ENCODE measurements at places on chromosomes 2 and 18. TPM values are rescaled to one million over a fixed set of nuclear protein-coding genes. Genes with fewer than 3 reads are reported as not detected.

GRCh38 chr2:151972241-151973012 is 126.4 kb downstream of the CACNB4 start:
- H3K4me3 ChIP-seq: no peak overlapping the region
- no peaks in the 10 kb centered on the region for H3K4me1 ChIP-seq
- no peak for DNase-seq

DAPL1 gene
- total RNA-seq: not detected

OR6B2 gene
- not detected for total RNA-seq

- no peaks in the 10 kb centered on the region for H3K4me1 ChIP-seq
- no peak overlapping the region for H3K27ac ChIP-seq
- no peak for DNase-seq
- no peaks in the 10 kb centered on the region for H3K36me3 ChIP-seq
- H3K27me3 ChIP-seq: no peaks in the 10 kb centered on the region
- H3K4me3 ChIP-seq: no peak overlapping the region
Observed at GRCh38 chr18:56702946-56703345, 51.8 kb downstream of the WDR7 start.

SYT4 gene
- 0.53 TPM for total RNA-seq

DNA sequence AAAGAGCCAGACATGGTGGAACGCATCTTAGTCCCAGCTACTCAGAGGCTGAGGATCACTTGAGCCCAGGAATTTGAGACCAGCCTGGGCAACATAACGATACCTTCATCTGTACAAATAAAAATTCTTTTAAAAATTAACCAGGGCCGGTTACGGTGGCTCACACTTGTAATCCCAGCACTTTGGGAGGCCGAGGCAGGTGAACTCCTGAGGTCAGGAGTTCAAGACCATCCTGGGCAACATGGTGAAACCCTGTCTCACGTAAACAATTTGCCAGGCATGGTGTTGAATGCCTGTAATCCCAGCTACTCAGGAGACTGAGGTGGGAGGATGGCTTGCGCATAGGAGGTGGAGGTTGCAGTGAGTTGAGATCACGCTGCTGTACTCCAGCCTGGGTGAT is 25.8 kb upstream of the KCNG3 start:
- no peaks in the 10 kb centered on the region for H3K36me3 ChIP-seq
- H3K27me3 ChIP-seq: no peaks in the 10 kb centered on the region
- H3K27ac ChIP-seq: no peak overlapping the region
- no peak for DNase-seq

- H3K4me1 ChIP-seq: no peaks in the 10 kb centered on the region
- H3K4me3 ChIP-seq: no peak overlapping the region
- no peaks in the 10 kb centered on the region for H3K27me3 ChIP-seq
- no peak for DNase-seq
- no peak overlapping the region for H3K27ac ChIP-seq
Observed at GRCh38 chr2:4938206-4938605, 754.0 kb upstream of the SOX11 start.

All from endodermal cell (in vitro differentiated cells).